ENCODE measurements at places on chromosomes 13 and 19.

GRCh38 chr13:51684076-51684475 lies 99.8 kb downstream of the WDFY2 start:
- DNase-seq = no peak

- peak; percentile 51 for DNase-seq
Measured at GRCh38 chr19:38831142-38831605, 420 bp downstream of the ECH1 start.

DNA sequence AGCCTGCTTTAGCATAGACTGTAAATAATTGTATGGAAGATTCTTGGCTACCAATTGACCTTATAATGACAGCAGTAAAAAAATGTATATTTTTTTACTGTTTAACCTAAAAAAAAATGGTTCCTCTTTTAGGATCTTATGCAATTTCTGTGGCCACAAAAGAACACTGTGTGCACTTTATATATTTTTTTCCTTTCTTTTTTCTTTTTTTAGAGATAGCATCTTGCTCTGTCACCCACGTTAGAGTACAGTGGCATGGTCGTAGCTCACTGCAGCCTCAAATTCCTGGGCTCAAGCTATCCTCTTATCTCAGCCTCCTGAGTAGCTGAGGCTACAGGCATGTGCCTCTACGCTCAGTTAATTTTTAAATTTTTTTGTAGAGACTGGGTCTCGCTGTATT lies 6.1 kb downstream of the FLT3 start:
- DNase-seq = no peak

DNA sequence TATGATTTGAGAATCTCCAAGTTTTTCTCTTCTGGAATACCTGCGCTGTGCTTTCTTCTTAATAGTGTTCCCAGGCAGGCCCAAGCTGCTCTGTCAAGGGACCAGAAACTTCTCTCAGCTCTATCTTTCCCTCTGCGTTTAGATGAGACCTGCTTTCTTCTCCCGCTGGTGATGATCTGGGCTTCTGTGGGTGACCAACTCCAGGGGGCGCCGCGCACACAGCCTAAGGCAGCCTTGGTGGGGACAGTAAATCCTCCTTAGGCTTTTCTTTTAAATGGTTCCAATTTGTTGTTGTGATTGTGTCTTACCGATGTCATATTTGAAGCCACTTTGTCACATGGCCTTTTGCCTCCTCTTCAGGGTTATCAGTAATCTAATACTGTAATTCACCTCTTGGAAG lies 439.4 kb upstream of the KLF12 start:
- peak; percentile 60 for DNase-seq

- no peak for DNase-seq
Measured at GRCh38 chr13:79779761-79780160, 298.8 kb downstream of the NDFIP2 start.

DNA sequence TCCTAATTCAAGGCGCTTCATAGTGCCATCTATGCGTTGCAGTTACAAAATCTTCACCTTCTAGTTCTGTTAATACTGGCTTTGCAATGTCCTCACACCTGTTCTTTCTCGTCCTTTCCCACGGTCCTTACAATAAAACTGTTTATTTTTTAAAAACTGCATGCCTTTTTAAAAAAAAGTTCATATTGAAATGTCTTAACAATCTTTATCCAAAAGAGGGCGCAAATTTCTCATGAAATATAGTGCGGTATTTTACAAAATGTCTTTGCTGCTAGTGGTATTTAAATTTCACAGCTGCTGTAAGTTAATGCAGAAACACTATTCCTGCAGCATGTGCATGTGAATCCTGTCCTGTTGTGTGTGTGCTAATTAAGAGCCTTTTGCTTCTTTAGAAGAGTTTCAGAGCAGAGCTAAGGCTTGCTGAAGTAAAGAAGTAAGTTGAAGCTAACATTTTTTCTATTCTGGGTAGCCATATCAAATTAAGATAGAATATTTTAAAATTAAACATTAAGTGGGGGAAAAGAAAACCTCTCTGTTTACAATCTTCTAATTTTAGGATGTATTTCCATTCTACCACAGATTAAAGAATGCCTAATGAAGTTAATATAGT lies 15.8 kb upstream of the CLDN10 start:
- DNase-seq = no peak

GRCh38 chr13:48783181-48783630 lies 129.5 kb downstream of the CYSLTR2 start:
- no peak for DNase-seq

DNA sequence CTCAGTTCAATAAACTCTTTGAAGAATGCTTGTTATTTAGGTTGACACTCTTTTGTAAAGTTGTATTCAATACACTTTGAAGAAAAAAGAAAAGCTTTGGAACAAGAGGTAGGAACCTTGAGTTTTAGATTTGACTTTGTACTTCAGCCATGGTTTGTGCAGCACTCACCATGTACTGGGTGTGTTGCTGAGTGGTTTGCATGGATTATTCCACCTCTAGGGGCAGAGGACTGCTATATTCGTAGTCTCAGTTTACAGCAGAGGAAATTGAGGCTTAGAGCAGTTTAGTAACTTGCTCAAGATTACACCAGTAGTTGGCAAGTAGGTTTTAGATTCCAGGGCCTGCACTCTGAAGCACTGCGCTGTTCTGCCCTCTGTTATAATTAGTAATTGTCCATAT lies 68.8 kb downstream of the DNAJC3 start:
- DNase-seq = no peak

- DNase-seq = peak; percentile 92
Measured at GRCh38 chr19:58575183-58576041, 2.3 kb upstream of the MZF1 start.

DNA sequence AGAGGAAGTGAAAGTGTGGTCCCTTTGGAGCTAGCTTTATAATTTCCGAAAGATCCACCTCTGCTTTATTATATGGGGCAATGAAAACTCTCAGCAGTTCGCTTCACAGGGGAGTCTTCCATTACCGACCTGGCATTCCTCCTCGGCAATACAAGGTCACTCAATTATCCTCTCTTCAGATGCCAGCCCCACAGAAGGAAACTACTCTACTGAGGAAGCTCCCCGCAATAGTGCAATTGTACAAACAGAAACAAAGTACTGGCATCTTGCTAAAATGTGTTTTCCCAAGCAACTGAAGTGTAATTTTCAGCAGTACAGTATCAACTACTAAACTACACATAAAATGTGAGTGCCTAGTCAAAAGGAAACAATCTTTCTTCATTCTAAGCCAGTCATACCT lies 702.0 kb downstream of the PCDH9 start:
- no peak for DNase-seq

DNA sequence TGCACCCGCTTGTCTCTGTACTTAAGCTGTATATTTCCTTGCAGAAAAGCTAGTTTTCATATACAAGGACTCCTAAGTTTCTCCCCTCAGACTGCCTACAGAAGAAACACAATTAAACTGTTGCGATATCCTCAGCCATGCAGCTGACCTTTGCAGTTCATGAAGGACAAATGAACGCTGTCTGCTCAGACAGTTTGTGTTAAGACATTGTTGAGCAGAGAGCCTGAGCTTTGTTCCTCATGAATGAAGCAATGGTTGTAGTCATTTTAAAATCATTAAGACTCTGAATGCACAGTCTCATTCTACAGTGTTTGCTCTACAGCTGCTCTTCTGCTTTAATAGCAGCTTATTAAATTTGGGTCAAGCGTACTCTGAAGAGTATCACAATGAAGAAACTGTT lies 23.2 kb upstream of the MAB21L1 start:
- DNase-seq = no peak

- no peak for DNase-seq
Measured at GRCh38 chr19:49682274-49682673, 5.2 kb downstream of the PRMT1 start.

DNA sequence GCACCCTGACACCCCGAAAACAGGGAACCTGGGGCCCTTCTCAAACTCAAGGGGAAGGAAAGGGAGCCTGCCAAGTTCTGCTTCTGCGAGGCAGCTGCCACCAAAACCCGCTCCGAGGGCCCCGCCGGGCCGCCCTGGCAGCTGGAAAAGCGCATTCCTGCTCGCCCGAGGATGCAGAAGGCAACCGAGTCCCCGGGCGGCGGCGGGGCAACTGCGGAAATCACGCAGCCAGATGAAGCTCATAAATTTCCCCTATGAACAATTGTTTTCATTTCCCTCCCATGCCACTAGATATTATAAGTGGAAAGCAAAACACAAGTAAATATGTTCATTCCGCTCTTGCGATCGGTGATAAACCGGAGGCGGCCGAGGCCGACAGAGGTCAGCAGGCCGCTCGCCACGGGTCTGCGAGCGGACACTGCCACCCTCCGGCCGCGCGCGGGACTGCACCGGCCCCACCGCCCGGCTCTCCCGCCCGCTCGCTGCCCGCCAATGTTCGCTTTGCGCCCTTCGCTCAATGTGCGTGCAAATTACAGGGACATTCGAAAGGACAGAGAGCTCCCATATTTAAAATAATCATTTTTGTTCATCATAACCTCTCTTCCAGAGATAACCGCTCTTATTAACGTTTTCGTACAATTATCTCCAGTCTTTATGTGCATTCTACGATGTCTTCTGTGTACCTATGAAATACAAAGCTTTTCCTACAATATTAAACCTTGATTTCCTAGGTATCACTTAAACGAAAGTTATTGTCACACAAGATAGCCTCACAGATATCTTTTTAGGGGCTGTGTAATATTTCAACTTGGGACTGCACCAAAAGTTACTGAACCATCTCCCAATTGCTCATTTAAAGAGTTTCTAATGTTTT lies 120.8 kb upstream of the ZNF507 start:
- peak; percentile 85 for DNase-seq

DNA sequence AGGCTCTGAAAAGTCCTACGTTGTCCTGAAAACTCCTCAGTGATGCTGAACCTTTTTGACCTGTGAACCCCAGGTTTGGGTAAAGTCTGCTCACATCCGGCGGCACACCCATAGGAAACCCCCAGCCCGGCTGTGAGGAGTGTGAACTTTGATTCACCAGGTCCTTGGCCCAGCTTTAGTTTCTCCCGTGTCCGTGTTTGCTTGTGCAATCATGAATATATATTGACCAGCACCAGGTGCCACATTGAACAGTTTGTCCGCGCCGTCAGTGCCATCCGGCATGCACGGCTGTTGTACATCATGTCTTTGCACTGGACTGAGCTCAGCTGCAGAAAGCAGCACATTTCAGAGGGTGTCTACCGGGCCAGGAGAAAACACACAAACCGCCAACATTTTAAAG lies 45.3 kb downstream of the NFIC start:
- no peak for DNase-seq

DNA sequence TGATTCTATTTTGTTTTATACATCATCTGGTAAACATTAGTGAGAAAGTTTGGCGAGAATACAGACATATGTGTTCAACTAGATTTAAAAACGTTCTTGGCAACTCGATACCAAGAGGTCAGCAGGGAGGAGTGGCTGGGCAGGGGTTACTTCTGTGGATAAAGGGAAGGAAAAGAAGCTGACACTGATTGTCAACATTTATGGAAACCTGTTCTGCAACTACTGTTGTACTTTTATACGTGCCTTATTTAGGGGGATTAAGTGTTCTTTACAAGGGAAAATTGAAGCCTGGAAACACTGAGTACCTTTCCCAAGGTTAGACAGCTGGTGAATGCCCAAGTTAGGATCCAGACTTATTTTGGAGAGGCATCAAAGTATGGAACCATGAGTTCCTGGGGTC lies 65.0 kb downstream of the MTUS2 start:
- DNase-seq = no peak

GRCh38 chr13:31067416-31068118 lies 94.1 kb downstream of the HSPH1 start:
- no peak for DNase-seq

DNA sequence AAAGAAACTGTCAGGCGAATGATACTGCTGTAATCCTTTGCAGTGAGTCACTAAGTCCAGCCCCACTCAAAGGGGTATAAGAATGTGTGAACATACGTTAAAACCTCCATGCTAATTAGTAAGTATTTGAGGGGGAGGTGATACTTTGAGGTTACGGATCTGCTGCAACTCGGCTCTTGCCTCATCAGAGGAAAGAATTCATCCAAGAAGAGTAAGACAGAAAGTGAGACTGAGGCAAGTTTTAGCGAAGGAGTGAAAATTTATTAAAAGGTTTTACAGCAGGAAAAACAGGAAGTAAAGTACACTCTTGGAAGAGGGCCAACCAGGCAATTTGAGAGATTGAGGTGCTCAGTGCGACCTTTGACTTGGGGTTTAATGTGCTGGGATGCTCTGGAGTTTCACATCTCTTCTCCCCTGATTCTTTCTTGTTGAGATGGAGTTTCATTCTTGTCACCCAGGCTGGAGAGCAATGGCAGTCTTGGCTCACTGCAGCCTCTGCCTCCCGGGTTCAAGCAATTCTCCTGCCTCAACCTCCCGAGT lies 9.8 kb downstream of the CLEC4M start:
- no peak for DNase-seq

DNA sequence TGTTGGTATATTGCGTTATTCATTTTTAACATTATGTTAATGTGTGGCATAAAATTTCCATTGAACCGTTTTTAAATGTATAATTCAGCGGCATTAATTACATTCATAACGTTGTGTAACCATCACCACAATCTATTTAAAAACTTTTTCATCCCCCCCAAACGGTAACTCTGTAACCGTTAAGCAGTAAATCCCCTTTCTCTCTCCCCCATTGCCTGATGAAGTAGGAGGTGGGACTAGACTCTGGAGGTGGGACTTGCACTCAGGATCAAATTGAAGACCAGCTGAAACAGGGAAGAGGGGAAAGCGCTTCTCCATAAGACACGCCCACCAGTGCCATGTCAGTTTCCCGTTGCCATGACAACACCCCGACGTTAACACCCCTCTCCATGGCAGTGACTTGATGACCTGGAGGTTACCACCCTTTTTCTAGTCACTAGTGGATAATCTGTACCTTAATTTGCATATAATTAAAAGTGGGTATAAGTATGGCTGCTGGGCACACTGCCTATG lies 16.8 kb downstream of the CLEC11A start:
- DNase-seq = no peak

DNA sequence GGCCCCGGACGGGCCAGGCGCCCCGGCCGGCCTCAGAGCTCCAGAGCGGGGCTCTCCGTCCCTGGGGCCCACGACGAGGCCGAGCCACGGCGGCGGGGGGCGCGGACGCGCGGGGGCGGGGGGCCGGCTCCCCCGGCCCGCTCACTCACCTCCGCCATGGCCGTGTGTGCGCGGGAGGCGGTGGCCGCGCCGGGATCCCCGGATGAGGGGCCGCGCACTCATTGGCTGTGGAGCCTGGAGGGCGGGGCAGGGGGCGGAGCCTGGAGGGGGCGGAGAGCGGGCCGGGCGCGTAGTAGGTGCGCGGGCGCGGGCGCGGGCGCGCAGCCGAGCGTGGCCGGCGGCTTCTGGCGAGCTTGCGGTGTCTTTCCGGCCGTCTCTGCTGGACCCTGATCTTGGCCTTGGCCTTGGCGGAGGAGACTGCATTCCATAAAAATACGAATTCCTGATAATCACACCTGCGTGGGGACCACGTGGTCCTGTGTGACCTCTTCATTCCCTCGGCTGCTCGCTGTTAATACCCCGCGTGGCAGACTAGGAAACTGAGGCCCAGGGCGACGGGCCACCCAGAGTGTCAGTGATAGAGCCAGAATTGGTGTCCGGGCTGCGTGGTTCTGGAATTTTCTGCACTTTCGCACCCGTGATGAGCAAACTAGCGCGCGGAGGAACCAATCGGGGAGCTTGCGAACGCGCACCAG lies at the start of gene MIER2:
MIER2 (minus strand) TSS at position 172 of the 695 bp plus-strand sequence; CDS start at position 158, 14 bp downstream.
- peak; percentile 92 for DNase-seq

- no peak for DNase-seq
Measured at GRCh38 chr13:113466383-113466782, 13.1 kb upstream of the ADPRHL1 start.

Measured in glutamatergic neuron (in vitro differentiated cells).